ENCODE measurements at places on chromosomes 7 and 10.

DNA sequence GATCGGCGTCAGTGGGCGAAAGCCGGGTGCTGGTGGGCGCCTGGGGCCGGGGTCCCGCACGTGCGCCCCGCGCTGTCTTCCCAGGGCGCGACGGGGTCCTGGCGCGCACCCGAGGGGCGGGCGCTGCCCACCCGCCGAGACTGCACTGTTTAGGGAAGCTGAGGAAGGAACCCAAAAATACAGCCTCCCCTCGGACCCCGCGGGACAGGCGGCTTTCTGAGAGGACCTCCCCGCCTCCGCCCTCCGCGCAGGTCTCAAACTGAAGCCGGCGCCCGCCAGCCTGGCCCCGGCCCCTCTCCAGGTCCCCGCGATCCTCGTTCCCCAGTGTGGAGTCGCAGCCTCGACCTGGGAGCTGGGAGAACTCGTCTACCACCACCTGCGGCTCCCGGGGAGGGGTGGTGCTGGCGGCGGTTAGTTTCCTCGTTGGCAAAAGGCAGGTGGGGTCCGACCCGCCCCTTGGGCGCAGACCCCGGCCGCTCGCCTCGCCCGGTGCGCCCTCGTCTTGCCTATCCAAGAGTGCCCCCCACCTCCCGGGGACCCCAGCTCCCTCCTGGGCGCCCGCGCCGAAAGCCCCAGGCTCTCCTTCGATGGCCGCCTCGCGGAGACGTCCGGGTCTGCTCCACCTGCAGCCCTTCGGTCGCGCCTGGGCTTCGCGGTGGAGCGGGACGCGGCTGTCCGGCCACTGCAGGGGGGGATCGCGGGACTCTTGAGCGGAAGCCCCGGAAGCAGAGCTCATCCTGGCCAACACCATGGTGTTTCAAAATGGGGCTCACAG lies 1.1 kb downstream of the EGFR start:
- H3K27me3 ChIP-seq, result no peaks in the 10 kb centered on the region
- peak overlapping the region; percentile 97 for H3K27ac ChIP-seq
- DNase-seq, result no peak

DNA sequence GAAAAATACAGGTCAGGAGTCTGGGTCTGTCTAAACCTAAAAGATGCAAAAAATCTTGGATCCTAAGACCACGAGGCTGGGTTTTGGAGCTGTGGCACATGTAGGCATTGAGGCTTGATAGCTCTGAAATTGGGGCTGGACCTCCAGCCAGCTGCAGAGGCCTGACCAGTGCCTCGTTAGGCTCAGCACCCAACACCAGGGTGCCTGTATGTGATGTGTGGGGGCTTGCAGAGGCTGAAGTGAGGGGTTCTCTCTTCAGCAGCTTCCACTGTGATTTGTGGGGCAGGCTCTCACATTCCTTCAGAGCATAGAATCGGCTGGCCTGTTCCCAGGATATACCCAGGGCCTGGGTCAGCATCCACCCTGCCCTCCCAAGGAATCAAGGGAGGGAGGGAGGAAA lies 247.8 kb downstream of the BUB3 start:
- no peak overlapping the region for H3K4me3 ChIP-seq
- H3K36me3 ChIP-seq, result no peaks in the 10 kb centered on the region
- no peak for DNase-seq
- no peak overlapping the region for H3K27ac ChIP-seq
- no peaks in the 10 kb centered on the region for H3K27me3 ChIP-seq

GRCh38 chr7:158030071-158030470 lies 557.6 kb downstream of the PTPRN2 start:
- no peaks in the 10 kb centered on the region for H3K36me3 ChIP-seq
- H3K4me1 ChIP-seq, result no peaks in the 10 kb centered on the region
- H3K4me3 ChIP-seq, result no peak overlapping the region
- DNase-seq, result no peak
- H3K27me3 ChIP-seq, result no peaks in the 10 kb centered on the region

DNA sequence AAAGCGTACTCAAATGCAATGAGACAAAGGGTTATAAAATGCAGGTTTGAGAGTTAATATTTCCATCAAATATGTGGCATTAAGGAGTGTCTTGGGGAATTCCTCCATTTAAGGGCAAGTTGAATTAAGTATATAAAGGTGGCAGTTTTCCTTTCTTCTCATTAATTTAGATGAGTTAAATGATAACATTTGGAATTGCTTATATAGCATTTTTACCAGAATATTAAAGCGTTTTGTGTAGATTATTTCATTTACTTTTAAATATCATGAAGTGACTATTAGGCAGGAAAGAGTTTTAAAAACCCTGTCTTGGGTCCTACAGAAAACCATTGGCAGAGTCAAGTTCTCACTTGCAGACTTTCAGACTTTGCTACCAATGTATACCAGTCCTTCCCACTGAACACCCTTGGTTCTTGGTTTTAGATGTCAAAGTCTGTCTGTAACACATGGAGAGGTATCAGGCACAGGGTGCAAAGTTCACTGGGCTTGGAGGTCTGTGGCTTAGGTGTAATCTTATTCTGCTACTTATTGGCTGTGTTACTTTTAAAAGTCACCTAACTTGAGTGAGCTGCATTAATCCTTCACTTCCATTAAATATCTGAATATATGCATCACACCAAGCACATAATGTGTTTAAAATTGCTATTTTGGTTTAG lies 51.0 kb downstream of the ASB4 start:
- H3K27ac ChIP-seq, result no peak overlapping the region
- DNase-seq, result no peak
- H3K27me3 ChIP-seq, result peaks cover 14% of the 10 kb centered on the region
- H3K4me1 ChIP-seq, result no peaks in the 10 kb centered on the region
- no peaks in the 10 kb centered on the region for H3K36me3 ChIP-seq
- H3K4me3 ChIP-seq, result no peak overlapping the region

DNA sequence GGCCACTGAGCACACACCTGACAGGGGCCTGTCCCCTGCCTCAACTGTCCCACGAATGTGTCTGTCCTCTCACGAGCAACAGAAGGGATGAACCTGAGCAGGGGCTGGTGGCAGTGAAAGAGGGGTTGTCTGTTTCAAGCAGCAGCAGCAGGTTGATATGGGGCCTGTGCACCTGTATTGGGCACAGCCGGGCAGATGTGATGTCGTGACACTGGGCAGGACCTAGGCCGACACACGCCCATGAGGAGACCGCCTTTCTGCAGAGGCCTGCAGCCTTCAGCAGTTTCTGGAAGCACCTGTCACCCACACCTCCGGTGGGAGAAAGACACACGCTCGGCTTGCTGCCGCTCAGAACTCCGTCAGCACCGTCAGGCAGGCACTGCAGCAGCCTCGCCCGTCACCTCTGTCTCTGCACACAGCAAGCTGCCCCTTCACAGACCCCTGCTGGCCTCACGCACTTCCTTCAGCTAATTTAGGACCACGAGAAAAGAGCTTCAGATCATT lies 48.5 kb downstream of the AMZ1 start:
- H3K4me1 ChIP-seq, result peaks cover 5% of the 10 kb centered on the region
- no peak for DNase-seq
- no peaks in the 10 kb centered on the region for H3K27me3 ChIP-seq
- no peak overlapping the region for H3K4me3 ChIP-seq

- DNase-seq, result no peak
- no peak overlapping the region for H3K4me3 ChIP-seq
- H3K36me3 ChIP-seq, result no peaks in the 10 kb centered on the region
- peaks cover 3% of the 10 kb centered on the region for H3K4me1 ChIP-seq
Measured at GRCh38 chr7:30886608-30887011, 25.0 kb upstream of the AQP1 start.

DNA sequence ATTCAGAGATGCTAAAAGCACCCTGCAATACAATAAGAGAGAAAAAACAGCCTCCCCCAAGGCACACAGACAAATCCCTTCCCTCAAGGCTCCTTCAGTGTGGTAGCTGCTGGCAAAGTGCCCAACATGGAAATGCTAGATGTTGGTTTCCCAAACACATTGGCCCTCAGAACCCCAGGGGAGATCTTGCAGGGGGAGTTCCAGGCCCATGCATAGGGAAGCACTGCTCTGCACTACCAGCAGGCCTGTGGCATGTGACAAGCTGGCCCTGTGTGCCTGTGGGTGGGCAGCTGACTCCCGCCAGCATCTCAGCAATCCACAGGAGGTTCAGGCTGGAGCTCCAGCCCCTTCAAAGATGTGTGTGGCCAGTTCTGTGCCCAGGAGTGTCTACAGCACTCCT lies 16.8 kb upstream of the CSGALNACT2 start:
- H3K27me3 ChIP-seq, result peaks cover 36% of the 10 kb centered on the region
- no peaks in the 10 kb centered on the region for H3K36me3 ChIP-seq
- H3K27ac ChIP-seq, result no peak overlapping the region
- no peak for DNase-seq
- H3K4me3 ChIP-seq, result no peak overlapping the region

DNA sequence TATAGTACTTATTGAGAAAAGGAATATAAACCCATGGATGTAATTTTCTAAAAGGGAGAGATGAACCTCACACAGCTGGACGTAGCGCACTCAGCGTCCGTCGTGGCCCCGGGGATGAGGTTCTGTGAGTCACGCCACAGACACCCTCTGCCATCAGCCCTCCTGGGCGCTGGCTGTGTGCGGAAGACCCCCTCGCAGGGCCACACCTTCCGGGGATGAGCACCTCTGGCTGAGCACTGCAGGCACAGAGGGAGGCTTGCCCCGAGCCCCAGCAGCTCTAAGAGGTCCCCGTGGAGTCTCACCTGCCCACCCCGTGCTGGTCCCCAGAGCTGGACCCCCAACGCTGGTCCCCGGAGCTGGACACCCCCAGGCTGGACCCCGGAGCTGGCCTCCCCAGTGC lies 215.8 kb downstream of the PTPRN2 start:
- H3K27ac ChIP-seq, result no peak overlapping the region
- no peak overlapping the region for H3K4me3 ChIP-seq
- H3K36me3 ChIP-seq, result no peaks in the 10 kb centered on the region
- H3K27me3 ChIP-seq, result no peaks in the 10 kb centered on the region

GRCh38 chr10:24306507-24306875 lies 97.6 kb downstream of the KIAA1217 start:
- H3K36me3 ChIP-seq, result no peaks in the 10 kb centered on the region
- H3K4me3 ChIP-seq, result no peak overlapping the region
- H3K27ac ChIP-seq, result no peak overlapping the region

- no peaks in the 10 kb centered on the region for H3K4me1 ChIP-seq
- no peak overlapping the region for H3K27ac ChIP-seq
- H3K36me3 ChIP-seq, result peaks cover 2% of the 10 kb centered on the region
- no peak overlapping the region for H3K4me3 ChIP-seq
Measured at GRCh38 chr7:148872188-148872587, 11.9 kb downstream of the EZH2 start.

GRCh38 chr7:35780070-35780469 lies 20.8 kb upstream of the SEPTIN7 start:
- H3K4me3 ChIP-seq, result no peak overlapping the region
- H3K27ac ChIP-seq, result no peak overlapping the region

- H3K27me3 ChIP-seq, result no peaks in the 10 kb centered on the region
- H3K4me1 ChIP-seq, result no peaks in the 10 kb centered on the region
- H3K27ac ChIP-seq, result no peak overlapping the region
- no peak for DNase-seq
- no peaks in the 10 kb centered on the region for H3K36me3 ChIP-seq
Measured at GRCh38 chr10:50963063-50963462, 77.6 kb upstream of the A1CF start.

- 0 out of 2 replicates have a peak overlapping the region, but pooled peaks have one; percentile 10 for H3K4me3 ChIP-seq
- no peaks in the 10 kb centered on the region for H3K36me3 ChIP-seq
- no peak for DNase-seq
- no peaks in the 10 kb centered on the region for H3K27me3 ChIP-seq
Measured at GRCh38 chr10:16566202-16566805, 44.6 kb upstream of the C1QL3 start.

DNA sequence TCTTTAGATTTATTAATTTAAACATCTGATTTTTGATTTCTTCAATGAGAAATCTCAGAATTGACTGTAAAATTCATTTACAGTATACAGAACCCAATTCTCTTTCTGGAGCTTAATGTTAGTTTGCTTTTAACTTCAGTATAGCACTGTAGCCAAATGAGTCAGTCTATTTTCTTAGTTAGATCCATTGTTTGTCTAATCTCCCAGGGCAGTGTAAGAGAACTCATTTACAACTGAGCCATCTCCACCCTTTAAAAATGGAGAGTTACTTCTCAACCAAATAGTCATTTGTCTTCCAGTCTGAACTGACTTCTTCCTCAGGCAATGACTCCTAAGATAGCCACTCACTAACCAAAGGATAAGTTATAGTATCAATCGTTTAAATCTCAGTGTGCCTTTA lies 3.0 kb upstream of the WNT2 start:
- H3K27me3 ChIP-seq, result peaks cover 24% of the 10 kb centered on the region
- peak; percentile 28 for DNase-seq
- no peak overlapping the region for H3K27ac ChIP-seq
- no peak overlapping the region for H3K4me3 ChIP-seq
- H3K4me1 ChIP-seq, result peaks cover 7% of the 10 kb centered on the region

DNA sequence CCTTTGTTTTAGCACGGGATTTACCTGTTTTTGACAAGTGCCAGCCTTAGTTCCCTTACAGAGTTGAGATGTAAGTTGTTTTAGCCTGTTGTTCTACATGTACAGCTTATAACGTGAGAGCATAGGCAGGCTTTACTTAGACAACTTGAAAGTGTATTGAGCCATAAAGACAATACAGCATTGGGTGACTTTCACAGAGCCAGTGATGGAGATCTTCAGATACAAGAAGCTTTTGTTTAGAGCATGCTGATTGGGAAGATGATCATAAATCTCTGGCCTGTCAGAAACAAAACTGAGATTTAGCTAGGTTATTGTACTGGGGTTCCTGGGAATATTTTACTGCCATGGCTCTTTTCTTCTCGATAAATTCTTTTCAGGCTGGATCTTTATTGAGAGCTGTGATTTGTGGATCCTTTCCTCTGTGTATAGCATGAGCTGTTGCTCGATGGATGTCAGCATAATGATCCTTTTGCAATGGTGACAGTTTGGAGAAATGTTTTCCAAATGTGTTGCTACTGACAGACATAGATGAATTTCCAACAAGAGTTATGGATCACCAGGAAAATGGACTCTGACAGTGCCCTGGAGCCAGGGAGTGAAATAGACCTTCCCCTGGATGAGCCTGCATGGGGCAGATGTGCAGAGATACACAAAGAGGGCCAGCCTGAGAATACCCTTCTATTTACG lies 30.2 kb downstream of the LHFPL3 start:
- H3K4me1 ChIP-seq, result no peaks in the 10 kb centered on the region
- H3K36me3 ChIP-seq, result no peaks in the 10 kb centered on the region
- H3K27me3 ChIP-seq, result no peaks in the 10 kb centered on the region

GRCh38 chr10:13382703-13383398 lies 34.8 kb upstream of the SEPHS1 start:
- 0 out of 2 replicates have a peak, but pooled peaks cover 1% of the 10 kb centered on the region for H3K4me1 ChIP-seq
- peaks cover 27% of the 10 kb centered on the region for H3K27me3 ChIP-seq
- no peak for DNase-seq
- H3K36me3 ChIP-seq, result no peaks in the 10 kb centered on the region

GRCh38 chr7:18295781-18296423 lies 199.6 kb upstream of the HDAC9 start:
- no peak overlapping the region for H3K27ac ChIP-seq
- H3K27me3 ChIP-seq, result no peaks in the 10 kb centered on the region
- H3K36me3 ChIP-seq, result no peaks in the 10 kb centered on the region
- no peak overlapping the region for H3K4me3 ChIP-seq

GRCh38 chr10:5545778-5546710 lies 21.3 kb downstream of the CALML3 start:
- no peaks in the 10 kb centered on the region for H3K36me3 ChIP-seq
- peaks cover 43% of the 10 kb centered on the region for H3K4me1 ChIP-seq
- no peak overlapping the region for H3K4me3 ChIP-seq
- H3K27ac ChIP-seq, result peak overlapping the region; percentile 83
- DNase-seq, result peak; percentile 97
